ENCODE measurements at places on chromosomes 4 and X. TPM values are rescaled to one million over a fixed set of nuclear protein-coding genes. Genes with fewer than 3 reads are reported as not detected.

Gene GPR173
- 7.9 TPM for total RNA-seq

Gene MORC4
- 14.1 TPM for total RNA-seq

DNA sequence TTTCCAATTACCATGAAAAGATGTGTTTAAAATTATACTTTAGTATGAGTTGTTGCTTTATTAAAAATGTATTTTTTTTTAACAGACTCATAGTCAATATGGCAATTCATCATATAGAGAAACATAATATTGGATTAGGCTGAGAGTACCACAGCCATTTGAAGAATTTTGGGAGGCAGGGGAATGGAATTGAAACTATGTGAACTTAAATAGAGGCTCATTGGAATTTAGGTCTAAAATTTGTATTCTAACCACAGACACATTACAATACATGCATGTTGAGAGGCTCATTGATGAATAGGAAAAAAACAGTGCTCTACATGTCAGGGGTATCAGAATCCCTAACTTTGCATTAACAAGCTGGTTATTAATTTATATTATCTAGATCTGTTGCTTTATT is 269.6 kb downstream of the DKK2 start:
- no peak for DNase-seq

Gene GPR119
- not detected for total RNA-seq

DNA sequence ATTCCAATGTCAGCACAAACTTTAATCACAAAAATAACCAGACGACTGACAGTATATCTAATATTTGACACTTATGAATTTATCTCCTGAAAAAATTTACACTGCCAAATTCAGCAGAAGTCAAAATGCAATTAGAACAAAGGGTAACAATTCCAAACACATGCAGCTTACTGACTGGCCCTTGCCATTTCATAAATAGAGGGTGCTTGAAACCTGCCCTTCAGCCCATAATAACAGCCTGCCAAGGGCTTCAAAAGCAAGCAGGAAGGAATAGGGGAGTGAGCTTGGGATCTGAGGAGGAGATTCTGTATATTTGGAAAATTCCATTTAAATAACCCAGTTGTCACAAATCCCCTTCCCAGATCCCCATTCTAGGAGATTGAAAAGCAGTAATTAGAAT is 66.1 kb upstream of the IQCM start:
- DNase-seq, result no peak

Gene MAGEA3
- total RNA-seq, result not detected

- DNase-seq, result no peak
These were observed 62.6 kb downstream of the ARHGEF6 start for GRCh38 chrX:136718091-136718490.

DNA sequence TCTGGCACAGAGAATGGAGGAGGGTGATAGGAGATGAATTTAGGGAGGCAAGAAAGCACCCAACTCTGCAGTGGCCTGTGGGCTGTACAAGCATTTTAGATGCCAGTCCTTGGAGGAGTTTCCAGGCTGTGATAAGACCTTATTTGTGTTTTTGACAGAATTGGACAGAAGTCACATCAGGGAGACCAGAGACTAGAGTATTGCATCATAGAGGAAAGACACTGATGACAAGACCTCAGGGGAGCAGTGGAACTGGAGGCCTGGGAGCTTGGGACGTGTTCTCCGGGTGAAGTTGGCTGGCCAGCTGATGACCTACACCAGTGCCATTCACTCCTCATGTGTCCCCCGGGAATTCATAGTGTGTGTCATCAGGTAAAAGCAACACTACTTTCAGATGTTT is 284.0 kb upstream of the ZFP42 start:
- DNase-seq, result no peak

Gene ETDB
- not detected for total RNA-seq

Gene HHIP
- 1.9 TPM for total RNA-seq

DNA sequence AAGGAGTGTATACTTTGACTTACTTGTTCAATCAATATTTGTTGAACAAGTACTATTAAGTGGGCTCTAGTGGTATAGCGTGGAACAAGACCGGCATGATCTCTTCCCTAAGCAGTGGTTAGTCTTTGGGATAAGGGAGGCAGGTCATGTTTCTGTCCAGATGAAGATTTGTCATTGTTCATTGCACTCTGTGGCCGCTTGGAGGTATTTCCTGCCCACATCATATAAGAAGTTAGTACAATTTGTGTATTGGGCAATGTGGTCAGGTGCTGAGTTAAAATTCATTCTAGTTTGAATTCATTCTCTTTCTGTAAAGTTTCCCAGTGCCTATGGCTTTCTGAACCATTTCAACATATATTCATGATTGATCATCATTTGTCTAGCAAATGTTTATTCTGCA is 101.1 kb upstream of the SHISA3 start:
- DNase-seq, result no peak

DNA sequence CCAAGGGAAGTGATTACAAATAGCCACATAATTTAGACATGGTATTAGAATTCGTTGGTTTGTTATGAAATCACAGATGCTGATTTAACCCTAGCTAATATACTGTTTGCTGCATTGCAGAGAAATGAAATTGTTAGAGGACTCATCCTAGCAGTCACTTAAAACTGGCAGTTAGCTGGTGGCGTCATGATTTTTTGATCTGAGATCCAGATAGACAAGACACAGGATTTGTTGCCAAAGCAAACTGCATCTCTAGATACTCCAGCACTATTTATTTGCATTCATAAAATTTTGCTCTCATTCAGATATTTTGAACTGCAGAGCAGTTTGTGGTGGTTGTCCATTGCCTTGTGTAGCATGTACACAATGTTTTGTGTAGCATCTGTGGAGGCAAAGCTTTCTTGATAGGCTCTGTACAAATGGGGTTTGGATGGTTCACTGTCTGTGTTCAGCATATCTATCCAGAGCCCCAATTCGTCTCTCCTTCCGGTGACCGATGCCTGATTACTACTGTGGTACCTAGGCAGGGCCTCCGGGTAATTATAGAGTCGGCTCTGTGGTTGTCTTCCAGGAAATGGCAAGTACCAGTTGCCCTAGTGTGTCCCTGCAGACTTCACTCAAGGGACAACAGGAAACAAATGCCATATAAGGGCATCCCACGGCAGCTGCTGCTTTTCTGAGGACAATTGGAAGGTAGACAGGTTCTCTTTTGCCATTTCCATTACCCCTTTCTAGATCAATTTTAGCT is 30.1 kb upstream of the SPARCL1 start:
- DNase-seq, result no peak

GRCh38 chr4:162016991-162017390 is 146.8 kb downstream of the FSTL5 start:
- no peak for DNase-seq

- DNase-seq, result no peak
These were observed 188.4 kb downstream of the WDFY3 start for GRCh38 chr4:84778041-84778440.

Gene TEX13C
- total RNA-seq, result not detected

DNA sequence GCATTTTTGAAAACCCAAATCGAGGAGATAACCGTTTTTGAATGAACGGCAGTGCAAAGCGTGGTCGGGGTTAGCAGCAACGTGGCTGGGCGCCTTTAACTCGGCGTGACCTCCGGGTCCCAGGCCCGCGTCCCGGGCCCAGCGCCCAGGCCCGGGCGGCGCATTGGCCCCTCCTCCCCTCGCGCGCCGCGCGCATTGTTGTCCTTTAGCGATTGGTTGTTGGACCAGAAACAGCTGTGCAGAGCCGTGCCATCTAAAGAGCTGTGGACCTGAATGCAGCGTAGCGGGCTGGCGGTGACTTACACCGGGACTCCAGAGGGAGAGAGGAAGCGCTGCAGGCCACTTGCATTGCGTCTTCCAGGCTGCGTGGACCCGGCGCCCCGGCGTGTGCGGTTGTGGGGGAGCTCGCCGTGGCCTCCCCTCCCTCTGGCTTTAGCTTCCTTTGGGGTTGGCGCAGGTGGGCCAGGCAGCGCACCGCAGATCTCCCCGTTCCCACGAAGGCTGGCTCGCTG is at the start of gene STOX2:
STOX2 (plus strand) TSS at position 227 of the 512 bp plus-strand sequence. CDS start 1,484 bp downstream, outside the sequence.
- DNase-seq, result peak; percentile 47
